GM12864 (cell line): ENCODE measurements at places on chromosomes 4 and X.

GRCh38 chr4:5916229-5916628, 23.3 kb upstream of the CRMP1 start:
- DNase-seq: no peak

DNA sequence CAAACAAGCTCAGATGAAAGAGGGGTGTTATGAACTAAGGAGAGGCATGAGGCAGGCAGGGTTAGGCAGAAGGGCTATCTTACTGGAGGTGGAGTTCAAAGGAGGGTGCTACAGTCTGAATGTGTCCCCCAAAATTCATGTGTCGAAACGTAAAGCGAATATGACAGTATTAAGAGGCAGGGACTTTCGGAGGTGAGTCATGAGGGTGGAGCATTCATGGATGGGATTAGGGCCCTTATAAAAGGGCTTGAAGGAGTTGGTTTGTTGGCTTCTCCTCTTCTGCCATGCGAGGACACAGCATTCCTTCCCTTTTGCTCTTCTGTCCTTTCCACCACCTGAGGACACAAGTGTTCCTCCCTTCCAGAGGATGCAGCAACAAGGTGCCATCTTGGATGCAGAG, 22.9 kb downstream of the APLN start:
- no peak for DNase-seq

- DNase-seq: no peak
Measured at GRCh38 chr4:13918991-13919441, 291.5 kb upstream of the BOD1L1 start.

DNA sequence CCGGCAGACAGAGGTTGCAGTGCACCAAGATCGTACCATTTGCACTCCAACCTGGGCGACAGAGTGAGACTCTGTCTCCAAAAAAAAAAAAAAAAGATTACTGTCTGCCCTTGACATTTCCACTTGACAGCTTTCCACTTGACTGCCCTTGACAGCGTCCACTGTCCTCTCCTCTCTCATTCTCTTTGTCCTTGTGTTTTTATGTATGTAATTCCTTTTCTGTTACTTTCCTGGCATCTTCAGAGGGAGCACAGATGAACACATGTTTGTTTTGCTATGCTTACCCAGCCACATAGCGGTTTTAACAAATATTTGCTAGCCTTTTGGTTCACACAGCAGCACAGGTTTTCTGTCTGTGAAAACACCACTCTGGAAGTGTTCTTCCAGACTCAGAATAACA, 26.2 kb downstream of the SYAP1 start:
- no peak for DNase-seq

- no peak for DNase-seq
Measured at GRCh38 chr4:147633113-147633512, 15.9 kb downstream of the TMEM184C start.

DNA sequence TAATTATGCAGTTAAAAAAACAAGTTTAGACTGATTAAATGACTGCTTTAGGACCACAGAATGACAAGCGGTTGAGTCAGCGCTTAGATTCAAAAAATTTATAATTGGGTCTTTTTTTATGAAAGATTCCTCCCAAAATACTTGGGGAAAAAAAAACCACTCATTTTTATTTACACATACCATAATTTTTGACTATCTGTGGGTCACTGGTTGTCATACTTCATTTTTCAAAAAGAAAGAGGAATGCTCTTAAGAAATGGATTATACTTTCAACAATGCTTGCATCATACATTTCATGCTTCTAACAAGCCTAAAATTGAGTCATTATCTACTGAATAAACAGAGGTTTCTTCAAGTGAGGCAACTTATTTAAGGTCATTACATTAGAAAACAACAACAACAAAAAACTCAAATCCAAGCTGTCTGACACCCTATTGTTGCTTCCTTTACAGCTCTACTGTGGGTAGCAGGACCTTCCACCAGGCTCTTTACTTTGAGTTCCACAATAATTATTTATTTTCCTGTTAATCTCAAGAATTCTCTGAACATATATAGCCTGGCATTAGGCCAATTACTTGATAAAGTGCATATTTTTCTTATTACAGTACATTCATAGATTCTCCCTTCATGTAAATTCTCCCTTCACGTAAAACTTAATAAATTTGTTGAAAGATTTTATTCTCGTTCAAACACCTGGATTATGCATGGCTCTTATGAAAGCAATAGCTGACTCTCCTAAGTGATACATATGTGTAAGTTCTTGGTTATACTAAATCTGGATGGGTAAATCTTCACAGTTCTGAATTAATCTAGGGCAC, 445.5 kb downstream of the PCDH10 start:
- no peak for DNase-seq
